Stimulated activated CD8-positive, alpha-beta memory T cell treated with anti-CD3 and anti-CD28 coated beads, Interleukin-12 subunit alpha, Interleukin-12 subunit beta, amount 100 ng/mL, for 1 hour (primary cell): ENCODE measurements at places on chromosomes 6 and 20.

DNA sequence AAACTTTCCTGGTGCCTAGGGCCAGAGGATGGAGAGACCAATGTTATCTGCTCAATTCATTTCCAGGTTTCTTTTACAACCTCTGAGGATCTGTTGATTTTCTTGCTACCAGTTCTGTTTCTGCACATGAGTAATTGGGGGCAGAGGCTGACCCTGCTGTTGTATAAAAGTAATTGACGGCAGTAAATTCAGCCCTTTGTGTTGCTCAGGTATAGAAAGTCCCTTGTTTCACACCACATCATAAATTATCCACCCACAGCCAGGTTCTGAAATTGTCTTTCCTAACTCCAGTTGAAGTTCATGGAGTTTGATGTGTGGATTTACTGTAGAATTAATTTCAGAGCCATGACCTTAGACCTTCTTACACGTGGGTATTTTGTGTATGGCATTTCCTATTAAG, 107.4 kb upstream of the GRIK2 start:
- no peak for DNase-seq

GRCh38 chr20:38770546-38770945, 22.3 kb downstream of the ACTR5 start:
- DNase-seq: no peak

- DNase-seq: no peak
Observed at GRCh38 chr6:17107863-17108262, 6.0 kb downstream of the STMND1 start.

DNA sequence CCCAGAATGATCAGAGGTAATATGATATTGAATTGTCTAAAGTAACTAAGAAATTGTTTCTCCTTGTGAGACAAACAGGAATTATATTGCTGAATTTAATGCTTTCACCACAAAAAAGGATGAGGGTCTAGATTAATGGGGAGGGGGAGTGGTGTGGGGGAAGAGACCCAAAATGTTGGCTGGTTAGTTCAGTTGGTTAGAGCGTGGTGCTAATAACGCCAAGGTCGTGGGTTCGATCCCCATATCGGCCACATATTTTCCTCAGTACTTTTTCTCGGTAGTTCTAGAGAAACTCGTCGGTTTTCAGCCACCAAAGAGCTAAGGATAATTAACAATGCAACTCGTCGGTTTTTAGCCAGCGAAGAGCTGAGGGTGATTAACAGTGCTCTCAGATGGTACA, 26.3 kb downstream of the PRSS16 start:
- no peak for DNase-seq

- no peak for DNase-seq
Observed at GRCh38 chr20:4020256-4020655, 4.9 kb upstream of the RNF24 start.

- no peak for DNase-seq
Observed at GRCh38 chr6:124396361-124396760, 565.9 kb upstream of the RNF217 start.

- no peak for DNase-seq
Observed at GRCh38 chr20:23000232-23000947, 34.7 kb upstream of the SSTR4 start.

- DNase-seq: no peak
Observed at GRCh38 chr6:129364037-129364436, 345.9 kb downstream of the ARHGAP18 start.

GRCh38 chr6:156774863-156775405, 2.2 kb upstream of the ARID1B start:
- no peak for DNase-seq

DNA sequence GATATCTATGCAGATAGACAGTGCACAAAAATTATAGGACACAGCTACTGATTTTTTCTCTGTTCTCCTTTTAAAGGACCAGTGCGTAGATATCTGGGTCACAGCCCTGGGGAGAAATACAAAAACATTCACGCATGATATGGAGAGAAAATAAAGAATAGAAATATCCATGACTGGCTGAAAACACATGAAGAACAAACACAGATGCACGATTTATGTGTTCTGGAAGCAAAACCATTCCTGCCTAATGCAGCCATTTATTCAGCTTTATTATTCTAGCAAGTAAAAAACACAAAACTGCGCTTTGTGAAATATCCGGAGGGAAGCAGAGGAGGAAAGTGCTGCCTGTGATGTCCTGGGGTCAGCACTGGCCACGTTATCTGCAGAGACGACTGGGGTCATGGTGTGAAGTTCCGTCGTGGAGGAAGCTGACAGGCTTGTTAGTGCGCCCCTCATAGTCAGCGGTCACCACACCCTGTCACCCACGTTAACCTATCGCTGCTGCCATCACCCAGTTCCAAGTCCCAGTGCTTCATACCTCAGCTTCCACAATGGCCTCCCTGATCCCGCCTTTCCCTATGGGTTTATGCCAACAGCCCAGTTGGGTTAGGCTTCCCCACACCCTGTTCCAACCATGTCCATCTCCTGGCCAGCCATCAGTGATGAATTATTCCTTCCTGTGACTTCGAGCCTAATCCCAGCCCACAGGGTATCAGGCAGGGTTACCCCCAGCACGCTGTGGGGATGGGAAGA, 86.6 kb upstream of the RPS6KA2 start:
- no peak for DNase-seq

GRCh38 chr20:3162080-3162611, 2.5 kb upstream of the FASTKD5 start:
- no peak for DNase-seq

GRCh38 chr6:96015518-96016333, at the start of gene FUT9:
Gene FUT9 (plus strand): TSS chr6:96015974. CDS start chr6:96203156, 187,182 bp downstream.
- DNase-seq: no peak

DNA sequence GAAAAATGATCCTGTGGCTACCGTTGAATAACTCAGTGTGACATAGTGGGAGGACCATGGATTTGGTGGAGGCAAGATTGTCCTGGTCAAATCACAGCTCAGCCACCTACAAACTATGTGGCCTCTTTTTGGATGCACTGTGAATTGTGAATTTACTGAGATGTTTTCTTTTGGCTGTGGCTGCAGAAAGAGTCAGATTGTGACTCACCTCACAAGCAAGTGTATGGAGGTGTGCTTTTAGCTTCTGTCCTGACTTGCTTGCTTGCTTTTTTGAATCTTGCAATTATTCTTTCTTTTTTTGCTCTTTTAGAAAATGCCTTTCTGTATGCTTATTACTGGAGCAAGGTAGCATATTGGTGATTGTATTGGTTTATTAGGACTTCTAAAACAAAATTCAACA, 122.9 kb upstream of the FOXO3 start:
- no peak for DNase-seq

DNA sequence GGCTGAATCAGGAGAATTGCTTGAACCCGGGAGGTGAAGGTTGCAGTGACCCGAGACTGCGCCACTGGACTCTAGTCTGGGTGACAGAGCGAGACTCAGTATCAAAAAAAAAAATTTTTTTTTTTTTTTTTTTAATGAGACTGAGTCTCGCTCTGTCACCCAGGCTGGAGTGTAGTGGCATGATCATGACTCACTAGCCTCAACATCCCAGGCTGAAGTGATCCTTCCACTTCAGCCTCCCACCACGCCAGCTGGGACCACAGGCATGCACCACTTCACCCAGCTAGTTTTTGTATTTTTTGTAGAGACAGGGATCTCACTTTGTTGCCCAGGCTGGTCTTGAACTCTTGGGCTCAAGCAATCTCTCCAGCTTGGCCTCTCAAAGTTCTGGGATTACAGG, 53.3 kb downstream of the MYO6 start:
- no peak for DNase-seq

GRCh38 chr20:16576219-16576618, 3.0 kb upstream of the KIF16B start:
- DNase-seq: no peak

- no peak for DNase-seq
Observed at GRCh38 chr20:7798176-7798575, 142.1 kb downstream of the HAO1 start.

GRCh38 chr6:73746787-73747186, 50.8 kb downstream of the CD109 start:
- no peak for DNase-seq

- no peak for DNase-seq
Observed at GRCh38 chr20:51828762-51829161, 26.4 kb upstream of the SALL4 start.

- DNase-seq: no peak
Observed at GRCh38 chr6:16639684-16640480, 121.4 kb downstream of the ATXN1 start.

DNA sequence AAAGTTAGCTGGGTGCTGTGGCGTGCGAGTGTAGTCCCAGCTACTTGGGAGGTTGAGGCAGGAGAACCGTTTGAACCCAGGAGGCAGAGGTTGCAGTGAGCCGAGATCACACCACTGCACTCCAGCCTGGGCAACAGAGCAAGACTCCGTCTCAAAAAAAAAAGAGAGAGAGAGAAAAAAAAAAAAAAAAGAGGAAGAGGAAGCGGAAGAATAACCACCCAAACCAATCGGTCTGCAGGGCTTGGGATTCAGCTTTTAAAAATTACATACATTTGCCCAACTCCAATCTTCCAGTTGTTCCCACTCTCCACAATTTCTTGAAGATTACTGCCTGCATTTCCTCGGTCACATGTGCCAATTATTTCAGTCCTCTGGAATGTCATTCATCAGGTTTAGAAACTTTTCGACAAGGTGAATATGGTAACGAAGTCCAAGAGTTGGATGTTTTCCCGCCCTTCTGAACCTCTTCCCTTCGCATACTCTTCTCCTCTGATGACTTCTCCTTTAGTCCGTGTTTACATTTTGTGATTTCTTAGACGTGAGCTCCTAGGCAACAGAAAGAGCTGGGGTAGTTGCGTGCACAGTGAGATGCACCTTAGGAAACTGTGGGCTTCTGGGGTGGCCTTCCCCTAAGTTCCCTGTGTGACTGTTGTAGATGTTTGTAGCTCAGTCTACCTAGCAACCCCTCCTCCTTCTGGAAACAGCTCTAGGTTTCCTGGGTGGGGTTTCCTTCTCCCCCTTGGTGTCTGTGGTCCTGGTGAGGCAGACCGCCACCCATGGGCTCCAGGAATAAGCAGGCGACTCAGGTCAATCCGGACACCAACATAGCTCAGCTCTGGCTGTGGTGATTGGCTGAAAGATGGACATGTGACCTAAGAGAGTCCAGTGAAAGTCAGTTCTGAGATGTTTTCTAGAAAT, 63.0 kb upstream of the NCOA3 start:
- DNase-seq: no peak

- DNase-seq: no peak
Observed at GRCh38 chr6:34059136-34059731, 86.7 kb downstream of the GRM4 start.

DNA sequence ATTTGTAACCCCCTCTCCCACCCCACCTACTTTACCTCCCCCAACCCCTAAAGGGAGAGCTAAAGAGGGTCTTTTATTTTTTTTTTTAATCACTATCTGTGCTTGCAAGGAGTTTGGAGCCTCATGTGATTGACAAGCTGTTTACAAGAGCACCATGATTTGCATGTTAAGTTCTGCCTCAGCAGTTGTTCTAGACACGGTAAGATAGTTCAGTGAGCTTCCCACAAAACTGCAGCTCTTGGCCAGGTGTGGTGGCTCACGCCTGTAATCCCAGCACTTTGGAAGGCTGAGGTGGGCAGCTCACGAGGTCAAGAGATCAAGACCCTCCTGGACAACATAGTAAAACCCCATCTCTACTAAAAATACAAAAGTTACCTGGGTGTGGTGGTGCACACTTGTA, 5.0 kb upstream of the PXDC1 start:
- no peak for DNase-seq

GRCh38 chr20:34382174-34382573, 19.1 kb downstream of the ITCH start:
- DNase-seq: no peak

GRCh38 chr6:6886171-6886885, 221.4 kb upstream of the RREB1 start:
- no peak for DNase-seq

DNA sequence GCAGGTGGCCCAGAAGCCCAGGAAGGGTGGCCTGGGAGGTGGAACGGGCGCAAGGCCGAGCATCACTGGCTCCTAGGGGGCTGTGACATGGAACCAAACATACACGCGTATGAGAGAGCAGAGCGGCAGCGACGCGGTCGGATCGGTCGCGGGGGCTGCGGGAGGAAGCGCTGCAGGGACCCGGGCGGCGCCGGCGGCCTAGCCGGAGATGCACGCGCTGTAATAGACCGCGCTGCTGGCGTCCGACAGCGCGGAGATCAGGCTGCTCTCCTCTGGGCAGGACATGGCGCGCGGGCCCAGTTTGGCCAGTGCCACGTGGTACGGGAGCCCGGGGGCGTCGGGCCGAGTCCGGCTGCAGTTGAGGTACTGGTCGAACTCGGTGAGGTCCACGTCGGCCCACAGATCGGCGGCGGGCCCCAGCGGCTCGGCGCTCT, 1.5 kb downstream of the SOX18 start:
- DNase-seq: no peak

- DNase-seq: no peak
Observed at GRCh38 chr6:36422714-36423100, 19.9 kb downstream of the PXT1 start.

DNA sequence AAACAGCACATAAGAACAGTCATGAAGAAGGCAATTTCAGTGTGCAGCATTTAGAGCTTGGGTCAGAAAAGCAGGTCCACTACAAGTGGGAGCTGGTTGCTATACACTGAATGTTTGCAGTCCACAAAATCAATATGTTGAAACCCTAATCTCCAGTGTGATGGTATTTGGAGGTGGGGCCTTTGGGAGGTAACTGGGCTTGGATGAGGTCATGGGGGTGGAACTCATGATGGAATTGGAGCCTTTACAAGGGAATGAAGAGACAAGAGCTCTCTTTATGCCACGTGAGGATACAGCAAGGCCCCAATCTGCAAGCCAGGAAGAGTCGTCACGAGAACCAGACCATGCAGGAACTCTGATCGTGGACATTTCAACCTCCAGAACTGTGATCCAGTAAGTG, 216.7 kb upstream of the SLC35B3 start:
- DNase-seq: no peak

GRCh38 chr20:46031014-46031569, 2.1 kb downstream of the SLC12A5 start:
- DNase-seq: no peak

- no peak for DNase-seq
Observed at GRCh38 chr6:154561750-154562149, 51.3 kb upstream of the CNKSR3 start.

GRCh38 chr6:158909938-158910337, 90.1 kb downstream of the RSPH3 start:
- DNase-seq: no peak

- DNase-seq: no peak
Observed at GRCh38 chr6:12291071-12291838, 1.1 kb downstream of the EDN1 start.

DNA sequence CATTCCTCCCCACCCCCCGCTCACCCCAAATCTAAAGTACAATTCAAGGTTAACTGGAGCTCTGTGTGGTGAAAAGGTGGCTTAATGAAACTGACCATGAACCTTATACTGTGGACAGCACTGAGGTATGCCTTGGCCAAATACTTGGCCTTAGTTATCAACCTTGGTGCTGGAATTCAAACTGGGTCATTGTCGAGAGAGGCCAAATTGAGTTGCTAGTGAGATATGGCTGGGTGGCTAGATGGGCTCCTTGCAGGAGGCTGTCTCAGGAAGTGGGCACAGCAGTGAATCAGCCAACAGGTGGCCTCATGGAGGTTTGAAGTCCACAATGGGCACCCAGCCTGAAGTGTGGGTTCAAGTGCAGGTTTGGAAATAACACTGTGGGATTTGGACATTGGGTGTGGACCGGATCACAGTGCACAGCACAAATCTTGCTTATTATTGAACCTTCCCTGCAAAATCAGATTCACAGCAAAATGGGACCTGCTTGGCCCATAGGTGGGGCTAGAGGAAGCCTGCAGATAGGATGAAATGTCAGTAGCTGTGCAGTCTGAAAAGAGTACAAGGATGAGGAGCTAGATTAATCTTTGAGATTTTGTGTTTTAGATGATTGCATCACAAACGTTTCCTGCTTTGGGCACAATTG, 5.6 kb upstream of the BTBD3 start:
- no peak for DNase-seq

GRCh38 chr6:164942271-164942670, 367.1 kb downstream of the C6orf118 start:
- no peak for DNase-seq
